Sciatic nerve (tissue), 2 donors: ENCODE measurements at places on chromosomes 7 and 10. TPM values are rescaled to one million over a fixed set of nuclear protein-coding genes. Genes with fewer than 3 reads are reported as not detected.

EPHA1 gene
- total RNA-seq, result 0.22 TPM

CLDN3 gene
- total RNA-seq, result not detected

ARHGAP22 gene
- 11.7 TPM for total RNA-seq

AGK gene
- 24.8 TPM for total RNA-seq

GIMAP4 gene
- total RNA-seq, result 52.8 TPM

SPDYE16 gene
- total RNA-seq, result 1.9 TPM

DNA sequence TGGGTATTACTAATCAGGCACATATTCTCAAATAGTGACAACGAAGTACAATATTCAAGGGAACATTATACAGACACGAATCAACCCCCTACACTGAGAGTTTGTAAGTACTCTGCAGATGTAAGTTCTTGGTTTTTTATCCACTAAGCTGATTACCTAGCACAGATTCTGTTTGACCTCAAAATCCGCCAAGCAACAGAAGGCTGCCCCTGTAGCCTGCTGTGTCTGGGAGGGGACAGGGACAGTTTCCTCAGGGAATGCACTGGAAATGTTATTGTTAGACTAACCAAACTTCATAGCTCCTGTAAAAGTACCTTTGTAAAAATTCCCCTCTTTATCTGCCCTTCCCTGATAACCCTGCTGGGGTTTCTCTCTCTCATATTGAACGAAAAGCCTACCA lies 45.2 kb upstream of the ZRANB1 start:
- no peak for DNase-seq

DNA sequence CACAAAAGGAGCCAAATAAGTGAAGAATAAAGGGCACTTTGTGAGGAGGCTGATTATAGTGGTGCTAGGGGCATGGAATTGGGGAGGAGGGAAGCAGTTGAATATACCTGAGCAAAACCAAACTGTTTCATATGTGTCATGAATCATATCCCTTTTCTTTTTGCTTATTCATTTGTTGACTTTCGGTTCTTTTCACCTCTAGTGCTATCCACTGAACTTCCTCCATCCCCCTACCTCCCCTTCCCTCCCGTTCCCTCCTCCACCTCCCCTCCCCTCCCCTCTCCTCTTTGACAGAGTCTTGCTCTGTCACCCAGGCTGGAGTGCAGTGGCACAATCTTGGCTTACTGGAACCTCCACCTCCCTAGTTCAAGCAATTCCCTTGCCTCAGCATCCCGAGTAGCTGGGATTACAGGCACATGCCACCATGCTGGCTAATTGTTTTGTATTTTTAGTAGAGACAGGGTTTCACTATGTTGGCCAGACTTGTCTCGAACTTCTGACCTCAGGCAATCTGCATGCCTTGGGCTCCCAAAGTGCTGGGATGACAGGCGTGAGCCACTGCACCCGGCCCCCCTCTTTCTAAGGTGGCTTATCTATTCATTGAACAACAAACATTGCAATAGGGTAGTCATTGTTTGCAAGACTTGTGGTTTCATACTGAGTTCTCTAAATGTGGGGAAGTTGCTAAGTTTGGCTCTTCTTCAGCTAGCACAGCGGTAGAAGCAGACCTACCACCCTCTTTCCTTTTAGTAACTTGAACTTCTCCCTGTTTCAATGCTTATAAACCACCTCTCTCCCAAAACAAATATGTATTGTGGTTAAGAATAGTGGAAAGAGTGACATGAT lies 150.4 kb upstream of the PRPS1L1 start:
- DNase-seq, result no peak

DNA sequence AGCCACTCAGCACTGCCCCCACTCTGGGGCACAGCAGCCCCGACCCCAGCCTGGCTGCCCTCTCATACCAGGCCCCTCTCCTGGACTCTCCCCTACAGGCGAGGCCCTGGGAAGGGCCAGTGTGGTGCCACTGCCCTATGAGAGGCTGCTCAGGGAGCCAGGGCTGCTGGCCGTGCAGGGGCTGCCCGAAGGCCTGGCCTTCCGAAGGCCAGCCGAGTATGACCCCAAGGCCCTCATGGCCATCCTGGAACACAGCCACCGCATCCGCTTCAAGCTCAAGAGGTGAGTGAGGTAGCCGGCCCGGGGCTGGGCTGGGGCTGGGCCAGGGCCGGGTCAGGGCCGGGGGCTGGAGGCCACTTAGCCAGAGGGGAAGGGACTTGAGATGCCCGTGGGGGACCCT lies 64.3 kb downstream of the GTF2IRD1 start:
- no peak for DNase-seq

GRCh38 chr10:97454330-97455036 lies 8.5 kb downstream of the ZDHHC16 start:
- DNase-seq, result peak; percentile 46

- DNase-seq, result no peak
Observed at GRCh38 chr10:15241306-15241705, 72.8 kb upstream of the NMT2 start.

DNA sequence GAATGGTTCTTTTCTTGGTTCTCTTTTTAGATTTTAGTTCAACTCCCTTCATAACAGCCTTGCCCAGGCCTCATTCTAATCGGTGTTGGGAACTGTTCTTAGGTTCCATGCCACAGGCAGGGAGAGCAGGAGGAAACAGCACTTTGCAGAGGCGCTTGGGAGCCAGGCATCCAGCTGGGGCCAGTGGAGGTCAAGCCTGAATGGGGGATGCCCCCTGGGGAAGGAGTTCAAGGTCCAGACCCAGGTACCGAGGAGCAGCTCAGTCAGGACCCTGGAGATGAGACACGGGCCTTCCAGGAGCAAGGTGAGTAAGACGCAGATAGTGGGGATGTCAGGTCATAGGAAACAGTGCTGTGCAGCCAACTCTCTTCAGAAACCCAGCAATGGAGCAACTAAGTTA lies 4.5 kb downstream of the ZSCAN25 start:
- no peak for DNase-seq

- no peak for DNase-seq
Observed at GRCh38 chr7:125857606-125858005, 928.0 kb upstream of the POT1 start.

DNA sequence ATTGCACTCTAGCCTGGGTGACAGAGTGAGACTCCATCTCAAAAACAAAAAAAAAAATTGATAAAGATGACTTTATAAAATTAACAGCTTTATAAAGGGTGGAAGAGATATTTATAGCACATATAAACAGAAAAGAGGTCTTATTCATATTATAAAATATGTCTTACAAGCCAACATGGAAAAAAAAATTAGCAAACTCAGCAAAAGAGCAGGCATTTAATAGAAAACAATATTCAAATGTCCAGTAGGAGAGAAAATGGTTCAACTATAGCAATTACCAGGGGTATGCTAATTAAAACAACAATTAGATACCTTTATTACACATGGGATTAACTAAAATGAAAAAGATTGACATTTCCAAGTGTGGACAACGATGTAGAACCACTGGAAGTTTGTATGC lies 929.1 kb downstream of the REEP3 start:
- no peak for DNase-seq

- DNase-seq, result no peak
Observed at GRCh38 chr10:100020142-100020885, 10.6 kb upstream of the DNMBP start.

DNA sequence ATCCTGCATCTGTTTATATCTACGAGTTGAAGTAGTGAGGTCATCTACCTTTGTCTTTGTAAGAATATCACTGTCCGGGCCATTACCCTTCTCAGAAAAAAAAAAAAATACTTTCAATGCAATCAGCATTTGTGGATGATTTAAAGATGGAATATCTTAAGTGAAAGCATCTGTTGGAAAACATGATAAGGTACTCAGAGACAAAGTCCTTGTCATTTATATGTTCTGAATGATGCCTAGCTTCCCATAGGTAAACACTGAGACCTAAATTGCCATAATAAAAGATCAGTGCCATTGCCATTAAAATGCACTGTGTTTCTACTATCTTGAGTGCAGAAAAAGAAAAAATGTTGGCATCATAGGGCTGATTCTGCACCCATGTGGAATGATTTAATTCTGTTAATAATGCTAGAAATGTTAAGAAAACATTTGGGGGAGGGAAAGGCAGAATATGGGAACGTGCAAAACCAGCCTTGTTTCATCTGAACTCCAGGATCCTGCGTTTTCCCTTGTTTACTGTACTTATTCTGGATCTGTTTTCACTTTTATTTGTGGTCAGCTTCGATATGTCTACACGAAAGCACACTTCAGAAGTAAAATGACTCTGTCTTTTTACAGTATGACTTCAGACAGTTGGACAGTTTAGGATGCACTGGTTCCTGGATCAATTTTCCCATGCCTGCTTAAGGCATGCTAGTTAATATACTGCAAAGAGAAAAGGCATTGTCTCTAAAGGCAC lies 669.8 kb downstream of the SUGCT start:
- no peak for DNase-seq

GRCh38 chr7:66146701-66147100 lies 32.1 kb downstream of the CRCP start:
- DNase-seq, result no peak

- DNase-seq, result no peak
Observed at GRCh38 chr7:127418459-127418858, 26.0 kb upstream of the ZNF800 start.

DNA sequence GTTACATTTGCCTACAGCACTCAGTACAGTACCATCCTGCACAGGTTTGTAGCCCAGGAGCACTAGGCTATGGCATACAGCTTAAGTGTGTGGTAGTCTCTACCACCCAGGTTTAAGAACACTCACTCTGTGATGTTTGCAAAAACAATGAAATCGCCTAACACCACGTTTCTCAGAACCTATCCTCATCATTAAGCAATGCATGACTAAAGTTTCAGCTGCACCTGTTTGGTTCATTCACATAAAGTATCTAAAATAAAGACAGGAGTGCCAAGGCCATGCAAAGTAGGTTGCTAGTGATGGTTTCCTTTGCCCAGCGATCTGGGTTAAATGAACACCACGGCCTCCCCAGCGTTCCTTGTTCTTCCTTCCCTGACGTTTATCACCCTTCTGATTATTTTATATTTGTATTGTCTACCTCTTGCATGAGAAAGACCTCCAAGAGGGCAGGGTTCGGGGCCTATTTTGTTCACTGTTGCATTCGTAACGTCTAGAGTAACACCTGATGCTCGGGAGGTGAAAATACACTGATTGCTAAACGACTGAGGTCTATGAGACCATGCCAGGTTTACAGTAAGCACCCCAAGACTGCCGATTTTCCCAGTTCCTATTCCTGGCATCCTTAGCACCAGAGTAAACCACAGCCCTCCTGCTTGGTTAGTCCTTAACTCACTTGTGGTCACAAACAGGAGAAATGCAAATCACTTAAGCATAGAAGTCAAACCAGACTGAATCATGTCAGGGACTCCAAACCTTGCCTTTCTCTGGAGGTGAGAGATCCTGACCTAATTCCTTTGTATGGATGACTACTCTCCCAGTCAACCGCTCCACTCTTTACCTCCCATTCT lies 204.1 kb upstream of the NFE2L3 start:
- DNase-seq, result no peak

DNA sequence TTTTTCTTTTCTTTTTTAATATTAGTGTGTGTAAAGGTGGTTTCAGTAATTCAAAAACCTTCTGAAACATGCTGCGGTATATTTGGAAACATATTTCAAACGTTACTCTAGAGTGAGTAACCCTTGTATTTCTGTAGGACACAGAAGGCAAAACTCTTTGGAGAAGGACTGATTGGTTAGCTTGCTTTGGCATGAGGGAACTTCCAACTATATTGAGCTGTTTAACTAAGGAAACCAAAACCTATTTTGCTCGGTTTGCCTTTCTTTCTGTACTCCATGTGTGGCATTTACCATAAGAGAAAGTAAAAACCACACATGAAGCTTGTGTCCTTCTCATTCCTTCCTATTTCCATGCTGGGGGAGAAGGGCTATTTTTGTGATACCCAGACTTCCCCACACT lies 149.8 kb downstream of the DYNC1I1 start:
- DNase-seq, result no peak

GRCh38 chr10:121373411-121373810 lies 224.8 kb downstream of the FGFR2 start:
- DNase-seq, result no peak

DNA sequence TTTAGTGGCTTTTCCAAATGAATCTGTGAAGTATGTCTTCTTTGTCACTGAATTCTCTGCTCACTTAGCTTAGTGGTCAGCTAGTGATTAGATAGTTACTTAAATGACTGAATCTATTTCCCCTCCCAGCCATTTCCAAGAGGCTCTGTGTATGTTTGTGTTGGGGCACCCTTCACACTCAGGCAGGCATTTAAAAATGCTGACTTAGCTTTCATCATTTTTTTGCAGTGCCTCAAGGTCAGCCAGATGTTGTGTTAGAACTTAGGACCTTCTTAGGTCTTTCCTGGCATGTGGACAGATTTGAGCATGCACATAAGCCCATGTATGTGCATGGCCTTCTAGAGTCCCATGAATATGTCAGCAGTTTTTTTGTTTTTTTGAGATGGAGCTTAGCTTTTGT lies 25.4 kb upstream of the HHEX start:
- DNase-seq, result no peak

- DNase-seq, result no peak
Observed at GRCh38 chr7:113608782-113609181, 310.0 kb downstream of the PPP1R3A start.

GRCh38 chr10:19245889-19246752 lies 197.5 kb downstream of the MALRD1 start:
- no peak for DNase-seq

DNA sequence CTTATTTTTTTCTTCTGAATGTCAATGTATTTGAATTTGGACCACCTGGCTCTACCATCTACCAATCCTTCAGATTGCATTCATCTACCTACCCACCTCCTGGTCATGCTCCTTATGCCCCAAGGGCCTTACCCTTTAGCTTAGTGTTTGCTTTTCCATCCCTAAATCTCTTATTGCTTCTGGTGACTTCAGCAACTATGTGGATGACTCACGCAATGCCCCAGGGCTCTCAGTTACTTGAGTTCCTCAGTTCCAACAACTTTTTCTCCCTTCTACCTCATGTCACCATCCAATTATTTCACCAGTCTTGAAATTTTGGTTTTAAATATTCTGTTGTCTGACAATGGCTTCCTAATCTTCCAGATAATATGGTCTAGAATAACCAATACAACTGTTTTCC lies 118.9 kb downstream of the CFAP58 start:
- DNase-seq, result no peak

DNA sequence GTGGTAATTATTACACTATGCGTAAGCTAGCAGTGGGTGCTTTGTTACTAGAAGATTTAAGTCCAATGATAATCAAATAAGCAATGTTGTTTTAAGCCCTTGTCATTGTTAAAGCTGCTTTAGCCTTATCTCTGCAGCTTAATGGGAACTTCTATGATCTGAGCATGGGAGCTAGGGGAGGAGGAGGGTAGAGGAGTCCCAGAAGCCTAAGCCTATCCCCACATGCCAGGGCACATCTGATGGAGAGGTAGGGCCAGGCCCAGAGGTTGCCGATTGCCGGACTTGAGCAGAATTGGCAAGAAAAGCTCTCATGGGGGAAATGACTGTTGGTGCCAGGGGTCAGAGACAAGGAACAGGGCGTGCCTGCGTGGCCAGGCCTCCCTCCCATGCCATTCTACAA lies 13.4 kb downstream of the CUBN start:
- no peak for DNase-seq

DNA sequence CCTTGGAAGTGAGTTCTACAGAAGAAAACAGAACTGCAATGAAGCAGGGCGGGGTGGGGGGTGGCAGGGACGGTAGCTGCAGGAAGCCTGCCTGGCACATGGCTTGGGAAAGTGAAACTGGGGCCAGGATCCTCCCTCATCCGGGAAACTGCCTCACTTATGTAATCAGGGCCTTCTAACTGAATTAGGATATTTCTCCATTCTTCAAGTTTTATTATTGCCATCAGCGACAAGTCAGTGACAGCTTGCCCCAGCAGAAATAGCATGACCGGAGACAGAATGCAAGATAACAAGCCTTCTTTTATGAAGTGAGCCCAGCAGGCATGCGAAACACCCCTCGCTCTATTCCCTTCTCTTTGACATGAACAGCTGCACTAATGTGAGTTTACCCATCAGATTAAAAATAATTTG lies 77.5 kb upstream of the CACUL1 start:
- peak; percentile 75 for DNase-seq
